Spleen (tissue), 13 donors: ENCODE measurements at places on chromosomes 6 and 20. TPM values are rescaled to one million over a fixed set of nuclear protein-coding genes. Genes with fewer than 3 reads are reported as not detected.

DNA sequence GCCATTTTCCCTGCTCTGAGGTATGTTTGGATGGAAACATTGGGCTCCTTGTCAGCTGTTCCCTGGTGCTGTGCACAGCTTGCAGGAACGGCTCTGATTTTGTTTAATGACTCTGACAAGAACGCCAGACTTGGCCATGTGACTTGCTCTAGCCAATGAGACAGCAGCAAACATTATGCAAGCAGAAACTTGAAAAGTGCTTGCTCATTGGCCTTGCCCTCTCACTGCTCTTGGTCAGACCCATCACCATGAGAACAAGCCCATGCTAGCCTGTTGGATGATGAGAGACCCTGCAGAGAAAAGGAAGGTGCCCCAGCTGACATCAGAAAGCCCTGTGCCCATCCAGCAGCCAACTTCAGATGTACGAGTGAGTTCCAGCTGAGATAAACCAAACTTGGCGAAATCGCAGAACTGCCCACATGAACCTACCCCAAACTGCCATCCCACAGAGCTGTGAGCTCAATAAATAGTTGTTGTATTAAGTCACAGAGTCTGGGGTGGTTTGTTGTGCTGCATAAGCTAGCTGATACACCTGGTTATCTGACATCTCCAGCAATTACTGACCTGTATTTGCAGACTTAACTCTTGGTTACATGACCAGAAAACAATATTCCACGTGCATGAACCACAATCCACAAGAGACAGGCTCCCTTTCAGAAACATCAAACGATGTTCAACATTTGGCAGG, 96.9 kb downstream of the JPH2 start:
- DNase-seq: no peak

GRCh38 chr6:110250838-110251237, 70.6 kb downstream of the CDC40 start:
- DNase-seq: no peak

DNA sequence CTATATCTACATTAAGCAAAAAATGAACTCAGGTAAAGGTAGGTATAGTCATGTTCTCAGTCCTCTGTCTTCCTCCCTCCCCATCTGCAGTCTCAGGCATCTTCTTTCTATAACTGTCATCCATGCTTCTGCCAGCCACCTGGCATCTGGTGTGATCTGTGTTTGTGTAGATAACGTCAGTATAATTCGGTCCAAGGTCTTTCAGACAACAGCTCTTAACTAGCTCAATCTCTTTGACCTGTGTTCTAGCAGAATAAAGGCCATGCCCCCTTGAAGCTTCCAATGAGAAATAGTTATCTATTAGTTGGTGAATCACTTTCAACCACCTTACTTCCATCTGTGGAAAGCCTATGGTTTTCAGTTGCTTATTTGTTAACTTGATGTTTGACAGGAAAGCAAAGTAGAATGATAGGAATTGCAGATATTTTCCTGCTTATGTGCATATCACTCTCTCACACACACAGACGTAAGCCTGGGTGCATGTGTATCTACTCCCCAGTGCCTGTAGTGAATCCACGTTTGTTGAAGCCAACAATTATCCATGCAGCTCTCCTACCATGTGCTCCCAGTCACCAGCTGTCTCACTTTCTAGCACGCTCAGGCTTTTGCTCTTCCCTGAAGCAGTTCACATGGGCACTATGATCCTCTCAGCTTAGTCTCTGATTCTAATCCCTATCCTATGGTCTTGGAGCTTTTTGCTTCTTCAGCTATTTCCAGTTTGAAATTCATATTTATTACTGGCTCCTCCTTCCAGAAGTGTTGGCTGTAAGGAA, 433.7 kb upstream of the MANEA start:
- no peak for DNase-seq

- DNase-seq: peak; percentile 16
Measured at GRCh38 chr6:170041526-170041925, 249.4 kb downstream of the DLL1 start.

DNA sequence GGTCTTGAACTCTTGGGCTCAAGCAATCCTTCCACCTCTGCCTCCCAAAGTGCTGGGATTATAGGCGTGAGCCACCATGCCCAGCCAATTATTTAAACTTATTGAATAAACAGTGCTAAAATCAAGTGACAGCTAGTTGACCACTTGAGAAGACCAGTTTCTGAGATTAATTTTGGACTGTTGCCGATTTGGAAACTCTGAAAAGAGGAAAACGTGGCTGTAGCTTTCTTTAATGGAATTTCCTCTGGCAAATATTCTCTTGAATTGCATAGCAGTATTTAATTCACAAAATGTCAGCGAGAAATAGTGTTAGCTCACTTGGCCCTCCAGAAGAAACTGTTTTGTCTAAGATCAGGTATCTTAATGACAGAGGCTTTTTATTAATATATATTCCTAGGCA, 754.5 kb downstream of the HDGFL1 start:
- DNase-seq: no peak

Gene FKBP5
- 23.8 TPM for polyA plus RNA-seq

DNA sequence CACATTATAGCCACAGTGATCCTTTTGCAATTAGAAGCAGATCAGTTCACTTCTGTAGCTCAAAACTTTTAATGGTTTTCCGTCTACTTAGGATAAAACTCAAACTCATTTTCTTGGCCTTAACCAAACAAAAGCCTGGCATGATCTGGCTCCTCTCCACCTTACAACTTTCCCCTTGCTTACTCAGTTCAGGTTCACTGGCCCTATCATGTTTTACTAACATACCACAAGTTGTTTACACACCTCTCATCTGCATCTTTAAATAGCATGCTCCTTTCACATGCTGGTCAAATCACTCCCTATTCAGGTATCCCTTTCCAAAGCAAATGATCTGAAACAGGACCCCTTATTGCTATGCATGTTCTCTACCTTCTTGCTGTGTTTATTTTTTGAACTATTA, 191.4 kb upstream of the FAM83B start:
- no peak for DNase-seq

DNA sequence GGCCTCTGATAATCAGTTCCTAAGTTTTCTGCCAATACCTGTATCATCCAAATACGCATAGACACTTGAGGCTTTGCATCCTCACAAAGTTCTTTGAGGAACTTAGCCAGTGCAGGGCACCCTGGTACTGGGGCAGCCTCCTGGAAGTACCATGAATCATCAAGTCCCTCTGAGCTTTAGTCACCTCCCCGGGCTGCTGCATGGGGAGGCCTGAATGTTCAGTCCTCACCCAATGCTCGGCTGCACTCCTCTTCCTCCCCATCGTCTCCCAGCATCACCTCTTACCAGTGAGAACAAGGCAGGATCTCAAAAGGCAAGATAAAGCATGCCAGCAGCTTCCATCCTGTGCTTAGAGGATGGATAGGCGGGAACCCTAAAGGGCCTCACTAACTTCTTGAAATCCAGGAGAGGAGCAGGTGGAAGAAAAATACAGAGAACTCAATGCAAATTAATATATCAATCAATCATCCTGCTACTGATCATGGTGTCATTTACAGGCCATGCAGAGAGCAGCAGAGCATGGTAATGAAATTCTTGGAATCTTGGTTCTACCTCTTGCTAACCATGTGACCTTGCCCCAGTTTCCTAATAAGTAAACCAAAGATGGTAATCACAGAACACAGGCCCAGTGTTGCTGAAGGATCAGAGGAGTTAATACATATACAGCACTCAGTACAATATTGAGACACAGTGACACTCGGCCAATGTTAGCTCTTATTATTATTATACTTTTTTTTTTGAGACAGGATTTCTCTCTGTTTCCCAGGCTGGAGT, 4.7 kb upstream of the CCN6 start:
- no peak for DNase-seq

DNA sequence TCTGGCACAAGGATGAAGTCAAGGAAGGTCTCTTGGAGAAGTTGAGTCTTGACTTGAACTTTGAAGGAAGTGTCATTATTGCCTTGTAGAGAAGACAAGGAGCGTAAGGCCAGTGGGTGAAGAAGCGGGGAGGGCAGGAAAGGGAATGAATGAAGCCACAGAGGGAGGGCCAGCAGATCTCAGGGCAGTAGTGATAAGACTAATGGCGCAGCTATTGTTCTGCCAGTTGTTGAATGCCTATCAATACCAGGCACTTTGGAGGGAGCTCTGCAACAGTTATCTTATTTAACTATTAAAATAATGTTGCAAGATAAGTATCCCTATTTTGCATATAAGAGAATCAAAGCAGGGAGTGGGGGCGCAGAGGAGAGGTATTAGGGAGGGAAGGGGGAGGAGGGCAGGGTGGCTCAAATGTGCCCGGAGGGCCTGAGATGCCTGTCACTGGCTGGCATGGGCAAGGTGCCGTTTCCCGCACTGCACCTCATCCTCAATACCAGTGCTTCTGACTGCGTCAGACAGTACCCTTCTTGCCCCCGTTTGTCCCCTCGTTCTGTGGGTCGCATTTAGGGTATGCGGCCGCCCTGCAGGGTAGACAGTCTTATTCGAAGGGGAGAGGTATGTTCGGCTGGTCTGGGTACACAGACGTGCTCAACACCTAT, 109.8 kb downstream of the ZDHHC14 start:
- DNase-seq: no peak
